ENCODE measurements at places on chromosomes 5 and 9. TPM values are rescaled to one million over a fixed set of nuclear protein-coding genes. Genes with fewer than 3 reads are reported as not detected.

DNA sequence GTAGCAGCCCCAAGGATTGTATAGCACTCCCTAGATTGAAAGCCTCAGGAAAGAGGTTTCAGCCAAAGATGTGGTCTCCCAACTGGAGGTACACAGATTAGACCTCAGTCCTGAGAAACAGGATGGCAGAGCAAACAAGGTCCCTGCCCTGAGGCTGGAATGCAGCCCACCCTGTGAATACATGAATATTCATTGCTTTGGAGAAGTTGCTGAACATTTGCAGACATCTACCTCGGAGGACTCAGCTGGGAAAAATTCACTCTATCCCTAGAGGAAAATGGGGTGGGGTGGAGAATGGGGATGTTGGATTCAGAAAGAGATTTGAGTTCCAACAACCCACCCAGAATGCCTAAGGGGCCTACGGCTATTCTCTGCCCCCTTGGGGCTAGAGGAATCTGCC, 129.4 kb downstream of the SLIT3 start:
- DNase-seq: no peak

DNA sequence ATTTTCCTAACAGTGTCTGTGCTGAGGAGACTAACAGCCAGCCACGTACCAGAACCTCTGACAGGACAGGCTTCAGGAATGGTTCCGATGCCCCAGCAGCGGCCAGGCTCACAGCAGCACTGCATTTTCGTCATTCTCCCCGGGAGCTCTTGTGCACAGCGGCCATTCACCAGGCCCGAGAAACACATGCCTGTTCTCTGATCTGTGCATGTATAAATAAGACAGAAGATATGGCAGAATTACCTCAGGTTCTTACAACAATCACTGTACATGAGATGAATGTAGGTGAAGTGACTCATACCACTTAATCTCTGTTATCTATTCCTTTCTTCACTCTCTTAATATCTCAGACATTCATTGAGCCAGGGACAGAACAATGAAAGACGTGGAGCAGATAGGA, 143.0 kb downstream of the FBN2 start:
- DNase-seq: no peak

GRCh38 chr9:131138676-131139075, 13.3 kb downstream of the NUP214 start:
- DNase-seq: no peak

DNA sequence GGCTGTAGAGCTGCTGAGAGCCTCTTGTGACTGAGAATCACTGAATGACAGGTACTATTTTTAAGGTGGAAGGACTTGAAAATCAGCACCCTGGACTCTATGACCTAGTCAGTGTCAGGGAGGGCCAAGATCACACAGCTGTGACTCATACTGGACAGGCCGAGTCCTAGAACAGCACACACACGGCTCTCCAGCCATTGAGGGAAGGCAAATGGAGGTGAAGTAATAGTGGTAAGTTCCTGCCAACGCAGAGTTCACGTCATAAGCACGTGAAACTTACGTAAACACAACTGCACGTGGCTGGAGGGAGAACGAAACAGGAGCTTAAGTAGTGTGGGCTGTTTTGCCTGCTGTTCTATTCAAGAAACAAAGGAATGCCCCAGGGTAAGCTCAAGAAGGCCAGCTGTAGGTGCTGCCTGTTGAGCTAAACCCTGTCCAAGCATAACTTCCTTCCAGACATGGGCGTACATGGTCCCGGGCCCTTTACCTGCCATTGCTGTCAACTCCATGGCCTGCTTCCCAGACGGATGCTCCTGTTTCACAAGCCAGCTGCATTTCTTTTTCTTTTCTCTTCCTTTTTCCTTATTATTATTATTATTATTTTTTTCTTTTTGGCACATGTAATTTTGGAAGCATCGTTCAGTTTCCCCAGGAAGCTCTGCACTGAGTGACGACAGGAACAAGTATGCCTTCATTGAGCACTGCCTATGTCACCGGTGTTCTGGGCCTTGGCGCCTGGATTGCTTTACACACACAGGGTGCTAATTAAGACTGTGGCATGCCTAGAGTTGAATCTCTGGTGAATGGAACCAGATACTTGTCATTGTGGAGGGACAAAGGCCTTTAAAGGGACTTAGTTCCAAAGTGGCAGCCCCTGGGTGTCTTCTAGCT, 10.2 kb upstream of the LCP2 start:
- peak; percentile 50 for DNase-seq

DNA sequence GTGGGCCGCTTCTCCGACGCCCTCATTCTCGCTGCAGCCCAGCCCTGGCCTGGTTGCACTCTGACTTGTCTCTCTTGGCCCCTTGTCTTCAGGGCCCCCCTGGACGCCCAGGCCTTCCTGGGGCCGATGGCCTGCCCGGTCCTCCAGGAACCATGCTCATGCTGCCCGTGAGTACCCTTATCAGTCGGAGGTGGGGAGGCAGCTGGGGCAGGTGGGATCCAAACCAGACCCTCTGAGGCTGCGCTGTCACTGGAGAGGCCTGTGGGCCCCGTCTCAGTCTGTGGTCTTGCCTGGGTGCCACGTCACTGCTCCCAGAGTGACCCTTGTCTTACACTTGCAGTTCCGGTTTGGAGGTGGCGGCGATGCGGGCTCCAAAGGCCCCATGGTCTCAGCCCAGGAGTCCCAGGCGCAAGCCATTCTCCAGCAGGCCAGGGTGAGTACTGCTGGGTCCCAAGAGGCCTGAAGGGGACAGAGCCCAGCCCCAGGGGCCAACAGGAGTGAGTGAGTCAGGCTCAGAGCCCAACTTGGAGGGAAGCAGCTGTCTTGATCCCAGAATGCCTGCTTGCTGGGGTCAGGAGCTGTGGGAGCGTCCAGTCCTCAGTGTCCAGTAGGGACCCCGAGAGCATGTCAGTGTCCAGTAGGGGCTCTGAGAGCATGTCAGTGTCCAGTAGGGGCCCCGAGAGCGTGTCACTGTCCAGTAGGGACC, 109.0 kb downstream of the COL5A1 start:
- no peak for DNase-seq

The MLANA gene
- not detected for total RNA-seq

The RASEF gene
- 2.0 TPM for total RNA-seq

All from right lobe of liver (tissue), 6 donors.